ENCODE measurements at places on chromosomes 6 and 20.

GRCh38 chr20:47688385-47689381, 96.6 kb downstream of the SULF2 start:
- no peak for ATAC-seq

DNA sequence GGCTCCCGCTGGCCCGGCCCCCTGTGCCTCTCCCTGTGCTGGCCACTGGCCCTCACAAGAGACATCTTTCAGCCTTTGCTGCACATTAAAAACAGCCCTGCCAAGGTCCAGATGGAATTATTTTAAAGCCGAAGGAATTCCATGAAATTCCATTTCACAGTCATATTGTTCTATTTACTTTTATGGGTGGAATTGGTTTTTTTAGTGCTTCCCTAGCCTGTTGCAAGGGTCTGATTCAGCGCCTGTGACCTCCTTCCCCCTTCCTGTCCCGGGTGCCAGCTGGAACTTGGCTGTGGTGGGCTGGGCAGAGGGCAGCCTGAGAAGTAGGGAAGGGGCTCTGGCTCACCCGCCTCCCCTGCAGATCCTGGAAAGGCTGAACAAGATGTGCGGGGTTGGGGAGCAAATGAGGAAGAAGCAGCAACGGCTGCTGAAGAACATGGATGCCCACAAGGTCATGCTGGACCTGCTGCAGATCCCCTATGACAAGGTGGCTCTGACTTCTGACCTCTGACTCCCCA, 34.3 kb downstream of the UQCC2 start:
- ATAC-seq: no peak

- no peak for ATAC-seq
These were observed 25.5 kb downstream of the FASTKD5 start for GRCh38 chr20:3134151-3134550.

DNA sequence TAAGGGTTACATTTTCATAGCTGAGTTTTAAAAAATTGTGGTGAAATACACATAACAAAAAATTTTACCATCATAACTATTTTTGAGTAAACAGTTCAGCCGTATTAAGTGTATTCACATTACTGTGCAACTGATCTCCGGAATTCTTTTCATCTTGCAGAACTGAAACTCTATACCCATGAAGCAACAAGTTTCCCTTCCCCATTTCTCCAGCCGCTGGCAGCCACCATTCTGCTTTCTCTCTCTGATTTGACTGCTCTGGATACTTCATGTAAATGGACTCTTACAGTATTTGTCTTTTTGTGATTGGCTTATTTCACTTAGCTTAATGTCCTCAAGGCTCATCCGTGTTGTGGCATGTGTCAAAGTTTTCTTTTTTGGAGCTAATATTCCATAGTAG, 341.6 kb downstream of the QKI start:
- peak; percentile 58 for ATAC-seq

GRCh38 chr20:4138056-4138455, 122.7 kb upstream of the RNF24 start:
- no peak for ATAC-seq

DNA sequence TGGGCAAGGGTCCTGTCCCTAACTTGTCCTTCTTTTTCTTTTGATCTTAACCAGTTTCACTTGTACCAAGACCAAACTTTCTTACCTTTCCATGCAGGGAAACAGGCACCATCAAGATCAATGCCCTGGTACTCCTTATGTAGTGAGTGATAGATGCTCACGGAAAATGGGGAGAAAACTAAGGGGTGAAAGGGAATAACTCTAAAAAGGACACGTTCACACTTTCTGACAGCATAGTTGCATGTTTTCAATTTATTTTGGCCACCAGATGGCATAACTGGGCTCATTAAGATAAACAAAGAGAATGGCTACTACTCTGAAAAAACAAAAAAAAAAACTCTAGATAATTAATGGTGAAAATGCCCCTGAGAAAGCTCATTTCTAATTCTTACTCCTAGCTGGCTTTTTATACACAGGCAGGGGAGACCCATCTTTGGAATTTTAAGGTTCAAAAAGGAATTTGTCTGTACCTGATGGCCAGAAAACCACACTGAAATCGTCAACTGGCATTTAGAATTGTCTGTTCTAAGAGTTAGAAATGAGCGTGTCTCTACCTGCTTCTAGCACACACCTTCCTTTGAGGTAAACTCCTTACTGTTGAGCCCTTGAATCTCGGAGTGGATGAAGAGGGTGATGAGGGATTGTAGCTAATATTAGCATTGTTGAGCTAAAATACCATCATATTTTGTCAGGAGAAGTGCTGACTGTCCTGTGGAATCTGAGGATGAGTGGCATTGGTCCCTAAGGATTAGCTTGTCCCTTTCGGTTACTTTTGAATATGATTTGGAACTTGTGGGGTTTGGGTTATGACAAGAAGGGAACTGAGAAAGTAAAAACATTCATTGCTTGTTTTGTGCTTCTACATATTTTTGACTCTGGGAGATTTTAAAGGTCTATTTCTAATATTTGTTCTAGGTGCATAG, 62.2 kb upstream of the DDR1 start:
- ATAC-seq: no peak

- no peak for ATAC-seq
These were observed 171.6 kb upstream of the CEP162 start for GRCh38 chr6:84399003-84399402.

GRCh38 chr20:32982617-32983458, 21.4 kb downstream of the SUN5 start:
- ATAC-seq: no peak

- no peak for ATAC-seq
These were observed 59.8 kb downstream of the SOD2 start for GRCh38 chr6:159633196-159633595.

DNA sequence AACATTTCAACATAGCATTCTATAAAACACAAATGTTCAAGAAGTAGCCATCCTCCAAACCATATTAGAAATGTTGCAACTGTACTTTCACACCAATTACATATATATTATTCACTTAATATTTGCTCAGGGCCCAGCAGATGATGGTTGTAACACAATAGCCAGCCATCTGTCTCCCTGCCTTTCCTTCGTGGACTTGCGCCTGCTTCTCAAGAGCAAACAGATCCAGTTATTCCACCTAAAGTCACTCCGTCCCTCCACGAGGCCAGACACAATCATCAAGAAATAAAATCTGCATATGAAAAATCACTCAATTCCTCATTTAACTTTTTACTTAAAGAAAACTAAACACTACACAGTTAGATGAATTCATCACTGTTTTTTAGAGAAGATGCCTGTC, 160.4 kb downstream of the RALGAPA2 start:
- no peak for ATAC-seq

GRCh38 chr6:136535017-136535765, 15.0 kb downstream of the MAP7 start:
- no peak for ATAC-seq

DNA sequence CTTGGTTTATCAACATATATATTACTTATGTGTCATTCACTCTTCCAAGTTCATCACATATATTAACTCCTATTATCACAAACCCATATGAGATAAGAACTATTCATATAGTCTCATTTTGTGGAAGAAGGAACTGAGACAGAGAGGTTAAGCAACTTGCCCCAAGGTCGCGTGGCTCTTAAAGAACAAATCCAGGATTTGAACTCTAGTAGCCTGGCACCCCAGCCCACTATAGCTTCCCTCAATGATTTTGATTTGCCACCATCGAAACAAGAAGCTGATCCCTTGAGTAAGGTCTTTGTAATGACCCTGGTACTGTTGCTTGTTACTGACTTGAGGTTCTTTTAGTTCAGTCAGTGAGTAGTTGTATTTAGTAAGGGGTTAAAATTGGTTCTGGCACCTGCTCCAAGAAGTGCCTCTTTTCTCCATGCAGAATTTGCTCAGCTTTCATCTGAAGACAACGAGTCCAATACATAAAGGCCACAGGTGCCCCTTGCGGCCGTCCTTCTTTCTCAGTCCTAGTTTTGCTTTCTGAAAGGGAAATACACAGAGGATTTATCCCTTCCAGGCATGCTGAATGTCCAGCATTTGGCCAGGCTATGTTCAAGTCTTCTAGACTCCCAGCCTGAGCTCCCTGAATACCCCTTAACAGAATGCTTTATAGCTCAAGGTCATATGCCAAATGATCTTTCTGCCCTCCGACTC, 253.0 kb downstream of the TBC1D7 start:
- no peak for ATAC-seq

DNA sequence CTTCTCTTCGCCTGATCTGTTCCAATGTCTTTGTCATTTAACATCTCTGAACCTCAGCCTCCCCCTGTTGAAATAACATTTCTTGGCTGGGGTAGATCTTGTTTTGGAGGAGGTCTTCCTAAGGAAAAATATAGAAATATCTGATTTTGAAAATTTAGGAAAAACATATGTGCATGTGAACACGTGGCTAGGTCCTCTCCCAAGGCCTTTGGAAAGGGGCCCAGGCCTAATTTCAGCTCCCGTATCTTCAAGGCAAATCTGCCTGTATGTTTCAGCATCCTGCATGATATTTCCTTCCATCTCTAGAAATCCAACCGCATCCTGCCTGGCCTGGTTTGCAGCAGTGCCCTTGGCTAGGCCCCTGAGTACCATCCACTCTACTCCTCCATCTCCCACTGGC, 261.2 kb downstream of the PHACTR1 start:
- no peak for ATAC-seq

DNA sequence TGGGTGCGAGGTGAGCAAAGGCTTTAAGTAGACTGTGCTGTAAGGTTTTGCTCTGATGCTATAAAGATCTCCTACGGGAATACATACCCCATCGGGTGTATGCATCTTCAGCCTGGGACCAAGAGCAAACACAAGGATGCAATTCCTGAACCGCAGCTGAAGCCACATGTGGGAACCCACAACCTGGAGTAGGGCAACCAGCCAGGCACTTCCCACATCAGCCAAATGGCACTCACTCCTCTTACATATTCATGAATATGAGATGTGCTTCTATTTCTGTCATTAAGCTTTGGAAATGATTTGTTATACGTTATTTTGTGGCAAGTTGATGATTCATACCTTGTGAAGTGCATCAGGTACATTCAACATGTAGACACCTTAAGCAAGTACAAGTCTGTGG, 619.2 kb downstream of the C6orf118 start:
- ATAC-seq: no peak

DNA sequence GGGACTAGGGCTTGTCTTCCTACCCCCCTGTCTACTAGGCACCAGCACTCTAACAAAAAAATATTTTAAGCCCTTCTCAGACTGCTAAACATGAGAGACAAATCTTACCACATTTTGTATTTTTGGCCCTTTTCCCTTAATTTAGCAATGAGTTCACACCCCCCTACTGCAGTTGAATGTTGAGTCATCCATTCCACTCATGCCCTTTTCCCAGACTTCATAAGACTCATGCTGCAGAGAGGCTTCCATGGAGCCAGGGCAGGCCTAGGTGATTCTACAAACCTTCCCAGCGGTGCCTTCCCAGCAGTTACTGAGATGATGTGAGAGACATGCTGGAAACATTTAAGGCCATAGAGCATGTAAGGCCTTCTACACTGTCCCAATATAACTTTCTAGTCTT, 53.9 kb downstream of the PXDC1 start:
- ATAC-seq: no peak

All from activated CD4-positive, CD25-positive, alpha-beta regulatory T cell treated with anti-CD3 and anti-CD28 coated beads, Interleukin-2, amount 50 U/mL, for 24 hours (primary cell).